H9 (cell line): ENCODE measurements at places on chromosomes 2 and 18. TPM values are rescaled to one million over a fixed set of nuclear protein-coding genes. Genes with fewer than 3 reads are reported as not detected.

The CNDP1 gene
- total RNA-seq: 0.29 TPM in 1 of 2 replicates, not detected in the other

GRCh38 chr2:101396316-101396717, 9.0 kb upstream of the CREG2 start:
- no peaks in the 10 kb centered on the region; the same call in 1 of the 2 replicates for H3K4me1 ChIP-seq
- H3K36me3 ChIP-seq: no peaks in the 10 kb centered on the region
- no peaks in the 10 kb centered on the region; the same call in 1 of the 2 replicates for H3K27me3 ChIP-seq
- H3K27ac ChIP-seq: no peak overlapping the region

DNA sequence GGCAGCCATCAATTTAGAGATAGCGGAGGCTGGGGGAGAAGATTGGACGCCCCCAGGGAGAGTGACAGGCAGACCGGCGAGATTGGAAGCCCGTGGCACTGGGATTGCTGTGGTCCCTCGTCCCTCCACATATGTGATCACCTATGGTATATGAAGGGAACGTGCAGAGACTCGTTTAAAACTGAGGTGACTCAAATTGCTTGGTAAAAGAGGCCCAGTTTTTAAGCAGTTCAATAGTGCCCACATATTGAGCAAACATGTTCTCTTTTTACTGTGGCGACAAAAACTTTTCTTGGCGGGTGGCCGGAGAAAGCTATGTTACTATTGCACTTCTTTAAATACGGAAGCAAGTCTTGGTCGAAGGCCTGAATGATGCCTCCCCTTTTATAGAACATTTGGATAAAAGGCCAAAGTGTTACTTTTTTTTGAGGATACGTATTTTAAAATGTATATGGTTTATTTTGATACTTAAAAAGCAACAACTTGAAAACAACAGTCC, 9.1 kb downstream of the B3GNT2 start:
- no peak overlapping the region for H3K4me3 ChIP-seq
- H3K27me3 ChIP-seq: no peaks in the 10 kb centered on the region
- no peak for DNase-seq
- H3K4me1 ChIP-seq: peaks cover 9% of the 10 kb centered on the region; the same call in 1 of the 2 replicates
- no peak overlapping the region for H3K27ac ChIP-seq
- H3K36me3 ChIP-seq: peaks cover 2% of the 10 kb centered on the region; the same call in 1 of the 3 replicates

GRCh38 chr2:31125918-31126695, 12.1 kb downstream of the GALNT14 start:
- DNase-seq: no peak
- H3K27ac ChIP-seq: no peak overlapping the region
- no peaks in the 10 kb centered on the region for H3K27me3 ChIP-seq
- no peaks in the 10 kb centered on the region for H3K36me3 ChIP-seq
- no peak overlapping the region for H3K4me3 ChIP-seq
- no peaks in the 10 kb centered on the region; the same call in 1 of the 2 replicates for H3K4me1 ChIP-seq

GRCh38 chr2:114170070-114170469, 272.4 kb upstream of the DPP10 start:
- H3K36me3 ChIP-seq: no peaks in the 10 kb centered on the region
- no peaks in the 10 kb centered on the region for H3K27me3 ChIP-seq
- no peak for DNase-seq
